ENCODE measurements at places on chromosomes 3 and 15.

DNA sequence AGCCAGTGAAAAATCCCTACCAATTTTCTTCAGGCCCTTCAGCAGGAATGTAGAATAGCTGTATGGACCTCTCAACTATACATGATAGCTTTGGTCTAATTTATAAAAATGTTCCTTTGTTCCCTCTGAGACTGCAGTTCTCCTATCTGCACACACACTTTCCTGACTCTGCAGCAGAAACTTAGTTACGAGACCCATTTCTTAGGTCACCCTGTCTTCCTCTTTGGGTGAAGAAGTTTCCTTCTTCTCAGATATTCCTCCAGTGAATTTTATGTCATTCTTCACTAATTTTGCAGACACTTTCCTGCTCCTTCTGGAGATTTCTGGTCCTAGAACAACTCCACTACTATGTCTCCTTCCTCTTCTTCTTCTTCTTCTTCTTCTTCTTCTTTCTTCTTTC is 42.6 kb downstream of the CD200R1L start:
- DNase-seq, result no peak

DNA sequence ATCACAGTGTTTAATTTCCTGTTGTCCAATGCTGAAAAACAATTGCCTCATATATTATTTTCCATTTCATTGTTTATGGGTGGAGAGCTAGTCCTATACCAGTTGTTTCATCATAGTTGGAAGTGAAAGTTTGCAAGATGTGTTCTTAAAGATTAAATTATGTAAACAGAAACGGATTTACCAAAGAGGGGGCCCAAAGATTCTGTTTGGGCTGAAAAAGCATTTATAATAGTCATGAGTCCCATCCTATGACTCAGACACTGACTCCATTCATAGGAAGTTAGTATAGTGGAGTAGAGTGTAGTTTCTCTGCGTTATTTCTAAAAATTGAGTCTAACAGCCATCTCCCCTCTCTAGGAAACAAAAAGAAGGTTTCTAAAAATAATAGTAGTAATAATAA is 24.3 kb downstream of the NFKBIZ start:
- DNase-seq, result no peak

DNA sequence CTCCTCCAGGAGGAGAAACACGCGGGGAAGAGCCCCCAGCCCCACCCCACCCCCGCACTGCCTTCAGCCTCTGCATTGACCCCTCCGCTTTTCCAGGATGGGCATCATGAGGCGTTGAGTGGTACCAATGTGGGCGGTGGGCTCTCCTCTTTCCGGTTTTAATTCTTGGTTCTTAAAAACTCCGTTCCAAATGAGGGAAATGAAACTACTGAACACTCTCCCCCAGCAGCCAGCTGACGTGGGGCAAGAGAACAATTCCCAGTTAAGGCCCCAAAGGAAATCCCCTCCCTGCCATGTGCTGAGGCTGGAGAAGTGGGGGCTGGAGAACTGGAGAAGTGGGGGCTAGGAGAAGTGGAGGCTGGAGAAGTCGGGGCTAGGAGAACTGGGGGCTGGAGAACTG is 5.3 kb upstream of the NRROS start:
- DNase-seq, result no peak

DNA sequence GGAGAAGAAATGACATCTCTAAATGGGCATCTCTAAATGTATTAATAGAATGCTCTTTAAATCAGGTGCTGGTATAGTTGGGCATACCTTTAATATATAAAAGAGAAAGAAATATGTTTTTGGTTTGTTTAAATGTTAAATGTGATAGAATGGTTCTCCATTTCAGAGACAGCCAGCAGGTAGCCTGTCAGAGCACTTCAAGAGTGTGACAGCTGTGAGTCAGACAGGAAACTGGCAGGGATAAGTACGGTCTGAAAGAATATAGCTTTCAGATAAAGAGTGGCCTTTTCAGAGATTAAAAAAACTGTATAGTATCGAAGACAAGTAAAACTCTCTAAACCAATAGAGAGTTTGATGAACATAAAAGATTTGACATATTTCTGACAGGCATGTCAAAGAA is 654.1 kb downstream of the IGSF11 start:
- peak; percentile 15 for DNase-seq

DNA sequence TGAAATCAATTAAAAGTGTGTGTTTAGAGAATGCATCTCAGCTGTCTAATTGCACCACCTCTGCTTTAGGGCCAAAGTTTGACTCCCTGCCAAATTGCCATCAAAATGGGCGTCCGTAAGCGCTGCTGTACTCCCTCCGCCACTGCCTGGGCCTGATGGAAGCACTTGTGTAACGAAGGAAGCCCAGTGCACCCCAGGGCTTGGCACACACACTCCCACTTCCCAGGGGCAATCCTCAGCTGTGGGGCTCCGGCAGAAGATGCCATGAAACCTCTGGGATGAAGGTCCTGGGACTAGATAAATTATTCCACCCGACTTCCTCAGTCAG is 137.8 kb downstream of the RORA start:
- peak; percentile 94 for DNase-seq

DNA sequence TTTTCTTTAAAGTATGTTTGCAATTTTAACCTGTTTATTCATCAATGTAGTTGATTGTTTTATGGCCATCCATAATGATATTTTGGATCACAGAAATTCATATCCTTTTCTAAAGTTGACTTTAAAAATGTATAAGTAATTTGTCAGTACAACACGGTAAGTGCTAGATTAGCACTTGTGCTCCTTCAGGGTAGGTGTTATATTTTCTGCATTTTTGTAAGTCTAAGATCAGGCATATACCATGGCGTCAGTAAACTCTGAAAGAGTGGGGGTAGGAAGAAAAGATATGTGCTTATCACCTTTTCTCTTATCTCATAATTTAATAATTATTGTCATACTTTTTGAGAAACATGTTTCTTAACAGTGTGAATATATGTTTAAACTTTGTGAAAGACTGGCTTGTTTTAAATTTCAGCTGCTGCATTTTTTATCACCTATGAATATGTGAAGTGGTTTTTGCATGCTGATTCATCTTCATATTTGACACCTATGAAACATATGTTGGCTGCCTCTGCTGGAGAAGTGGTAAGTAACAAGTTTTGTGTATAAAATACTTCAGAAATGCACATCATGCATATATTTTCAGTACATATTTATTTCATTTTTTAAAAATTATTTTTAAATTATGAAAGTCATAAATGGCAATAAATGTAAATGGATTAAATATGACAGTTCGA is 22.1 kb downstream of the SLC25A26 start:
- DNase-seq, result no peak

GRCh38 chr15:31477851-31478701 is 151.4 kb downstream of the KLF13 start:
- DNase-seq, result no peak

GRCh38 chr3:129829640-129830039 is 63.9 kb downstream of the TMCC1 start:
- DNase-seq, result peak; percentile 72

GRCh38 chr3:69320871-69321271 is 65.0 kb downstream of the FRMD4B start:
- DNase-seq, result no peak

DNA sequence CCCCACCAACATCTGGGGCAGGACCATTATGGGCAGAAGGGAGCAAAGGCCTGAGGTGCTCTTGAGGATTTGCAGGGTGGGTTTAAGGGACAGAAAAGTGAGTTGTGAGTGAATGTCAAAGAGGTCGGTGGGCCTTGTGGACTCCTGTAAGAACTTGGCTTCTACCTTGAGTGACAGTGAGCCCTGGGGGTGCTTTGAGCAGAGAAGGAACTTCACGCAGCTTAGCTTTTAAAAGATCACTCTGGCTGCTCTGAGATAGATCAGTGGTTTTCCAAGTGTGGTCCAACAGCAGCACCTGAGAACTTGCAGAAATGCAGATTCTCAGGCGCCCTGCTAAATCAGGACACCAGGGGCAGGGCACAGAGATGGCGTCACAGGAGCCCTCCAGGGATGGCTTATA is 15.3 kb upstream of the ALAS1 start:
- no peak for DNase-seq

GRCh38 chr15:79689030-79689429 is 207.8 kb downstream of the MTHFS start:
- no peak for DNase-seq

- no peak for DNase-seq
These were observed 41.8 kb downstream of the CBLB start for GRCh38 chr3:105826778-105827634.

- DNase-seq, result no peak
These were observed 101.6 kb downstream of the OXNAD1 start for GRCh38 chr3:16366581-16366980.

DNA sequence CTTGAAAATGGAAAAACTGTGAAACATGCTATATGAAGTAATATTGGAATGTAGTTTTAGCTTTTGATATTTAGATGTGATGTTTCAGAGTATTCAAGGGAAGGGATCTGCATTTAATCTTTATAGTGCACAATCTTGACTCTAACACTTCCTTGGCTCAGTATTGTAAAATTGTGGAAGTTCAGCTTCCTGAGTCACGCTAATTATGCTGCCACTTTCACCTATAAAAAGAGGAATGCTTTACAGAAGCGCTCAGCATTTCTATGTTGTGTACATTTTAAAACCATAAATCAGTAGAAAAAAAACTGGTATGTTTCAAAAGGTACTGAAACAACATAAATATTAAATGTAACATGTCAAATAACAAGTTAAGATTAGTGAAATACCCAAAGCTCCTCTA is 32.6 kb downstream of the SERPINI2 start:
- no peak for DNase-seq

- no peak for DNase-seq
These were observed 1428.2 kb upstream of the GBE1 start for GRCh38 chr3:83189634-83190033.

- DNase-seq, result no peak
These were observed 115.9 kb downstream of the NEK11 start for GRCh38 chr3:131142580-131142979.

GRCh38 chr15:70509282-70509662 is 254.1 kb downstream of the UACA start:
- DNase-seq, result no peak

DNA sequence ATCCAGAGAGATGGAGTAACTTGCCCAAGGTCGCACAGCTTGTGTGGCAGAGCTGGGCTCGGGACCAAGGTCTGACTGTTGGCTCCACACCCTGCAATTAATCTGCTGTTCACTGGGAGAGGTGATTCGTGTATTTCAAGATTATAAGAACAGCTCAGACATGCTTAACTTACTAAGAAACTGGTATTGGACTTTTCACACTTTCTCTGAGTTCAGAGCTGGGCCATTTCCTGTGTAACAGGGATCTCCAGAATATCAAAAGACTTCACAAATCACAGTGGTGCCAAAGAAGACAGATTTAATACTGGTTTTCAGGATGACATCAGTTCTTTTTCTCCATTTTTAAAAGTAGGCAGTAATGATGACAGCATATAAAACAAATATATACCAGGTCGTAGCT is 156.8 kb upstream of the UBE2E1 start:
- DNase-seq, result no peak

DNA sequence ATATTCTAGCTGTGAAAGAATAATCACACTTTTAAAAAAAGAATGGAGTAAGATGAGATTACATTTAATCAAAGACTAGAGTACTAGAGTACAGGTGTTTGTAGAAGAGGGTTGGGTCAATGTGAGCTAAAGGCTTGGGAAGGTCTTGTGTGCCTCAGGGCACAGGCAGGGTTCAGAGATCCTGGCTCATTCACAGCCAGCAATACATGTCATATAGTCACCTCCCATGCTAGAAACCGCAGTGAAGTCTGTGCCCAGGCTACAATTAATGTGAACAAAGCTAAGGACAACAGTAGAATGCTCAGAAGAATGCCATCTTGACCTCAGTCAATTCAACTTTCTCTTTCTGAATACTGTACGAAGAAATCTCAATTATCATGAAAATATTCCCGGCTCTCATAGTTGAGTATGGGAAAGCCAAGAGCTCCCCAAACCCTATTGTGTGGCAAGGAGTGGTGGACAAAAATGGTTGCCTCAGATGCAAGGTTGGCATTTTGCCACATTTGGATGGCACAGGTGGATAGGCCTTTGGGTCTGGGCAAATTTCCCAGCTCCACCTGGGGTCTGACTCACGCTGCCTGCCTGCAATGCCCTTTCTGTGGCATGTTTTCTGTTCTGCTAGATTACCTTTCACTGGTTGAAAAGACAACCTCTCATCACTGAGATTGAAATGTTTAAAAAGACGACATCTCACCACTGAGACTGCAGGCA is 70.2 kb downstream of the NMD3 start:
- DNase-seq, result peak; percentile 91

- DNase-seq, result no peak
These were observed 29.3 kb upstream of the ABHD2 start for GRCh38 chr15:89058876-89059405.

GRCh38 chr3:16182183-16182582 is 7.7 kb downstream of the GALNT15 start:
- DNase-seq, result no peak

- DNase-seq, result no peak
These were observed 15.2 kb upstream of the ACTC1 start for GRCh38 chr15:34810443-34811129.

DNA sequence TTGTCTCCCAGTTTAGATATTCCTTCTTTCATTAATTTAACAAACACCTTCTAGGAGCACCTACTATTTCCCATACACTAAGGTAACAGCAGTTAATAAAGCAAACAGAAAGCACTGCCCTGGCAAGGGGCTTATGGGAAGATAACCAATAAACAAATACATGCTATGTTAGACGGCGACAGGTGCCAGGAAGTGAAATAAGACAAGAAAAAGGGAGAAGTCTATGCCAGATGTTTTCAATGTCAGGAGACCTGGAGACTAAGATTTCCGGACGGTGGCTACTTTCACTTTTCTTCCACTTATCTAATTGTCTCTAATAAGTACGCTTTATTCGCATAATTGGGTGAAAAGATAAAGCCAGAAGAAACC is 32.5 kb upstream of the ZNF445 start:
- DNase-seq, result no peak

- no peak for DNase-seq
These were observed 4.6 kb upstream of the PRKCD start for GRCh38 chr3:53156368-53156834.

GRCh38 chr3:79871656-79872055 is 103.9 kb upstream of the ROBO1 start:
- no peak for DNase-seq

GRCh38 chr3:187315872-187316271 is 24.3 kb upstream of the MASP1 start:
- DNase-seq, result no peak

DNA sequence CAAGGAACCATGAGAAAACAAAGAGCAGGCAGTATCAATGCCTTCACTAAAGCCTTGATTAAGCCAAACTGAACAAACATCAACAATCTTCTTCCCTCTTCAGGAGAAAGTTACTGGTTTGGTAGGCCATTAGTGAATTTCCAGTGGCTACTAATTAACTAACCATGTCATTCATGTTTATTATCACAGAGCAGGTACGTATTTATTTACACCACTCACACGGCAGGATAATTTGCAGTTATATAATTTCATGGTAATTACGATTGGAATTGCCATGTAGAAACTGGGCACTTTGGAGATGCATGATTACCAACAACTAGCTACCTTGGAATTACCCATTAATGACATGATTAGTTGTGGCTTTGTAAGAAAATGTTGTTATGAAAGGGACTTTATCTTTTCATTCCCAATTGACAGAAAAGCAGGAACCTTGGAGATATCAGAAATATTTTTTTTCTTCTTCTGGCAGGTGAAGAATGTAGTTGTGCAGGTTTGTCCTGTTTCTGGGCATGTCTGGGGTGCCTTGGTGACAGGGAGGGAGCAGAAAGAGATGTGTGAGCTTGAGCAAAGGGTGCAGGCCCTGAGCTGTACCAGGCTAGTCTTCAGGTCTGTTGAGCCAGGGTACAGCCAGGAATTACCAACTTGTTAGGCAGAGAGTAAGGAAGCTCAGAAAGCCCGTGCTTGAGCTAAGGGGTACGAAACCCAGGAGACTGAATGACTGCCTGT is 310.7 kb downstream of the RORA start:
- DNase-seq, result peak; percentile 79
